ENCODE measurements at places on chromosomes 12 and 14.

GRCh38 chr14:101506926-101507835 is 54.1 kb upstream of the DIO3 start:
- no peak for DNase-seq

DNA sequence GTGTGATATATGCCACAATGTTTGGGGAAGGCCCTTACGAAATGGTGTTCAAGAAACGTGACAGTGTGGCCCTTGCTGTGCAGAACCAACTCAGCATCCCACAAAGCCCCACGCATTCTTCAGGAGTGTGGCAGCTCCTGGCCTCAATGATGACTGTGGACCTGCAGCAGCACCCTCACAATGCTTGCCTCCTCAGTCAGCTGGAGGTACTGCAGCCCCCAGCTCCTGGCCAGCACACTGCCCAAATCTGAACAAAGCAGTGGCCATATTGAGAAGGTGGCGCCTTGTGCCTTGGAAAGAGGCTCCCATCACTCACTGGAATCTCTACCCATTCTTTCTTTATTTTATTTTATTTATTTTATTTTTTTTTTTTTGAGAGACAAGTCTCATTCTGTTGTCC is 10.4 kb downstream of the POLE2 start:
- no peak for DNase-seq

- DNase-seq = no peak
These were observed 65.9 kb downstream of the CACNA1C start for GRCh38 chr12:2118481-2119255.

DNA sequence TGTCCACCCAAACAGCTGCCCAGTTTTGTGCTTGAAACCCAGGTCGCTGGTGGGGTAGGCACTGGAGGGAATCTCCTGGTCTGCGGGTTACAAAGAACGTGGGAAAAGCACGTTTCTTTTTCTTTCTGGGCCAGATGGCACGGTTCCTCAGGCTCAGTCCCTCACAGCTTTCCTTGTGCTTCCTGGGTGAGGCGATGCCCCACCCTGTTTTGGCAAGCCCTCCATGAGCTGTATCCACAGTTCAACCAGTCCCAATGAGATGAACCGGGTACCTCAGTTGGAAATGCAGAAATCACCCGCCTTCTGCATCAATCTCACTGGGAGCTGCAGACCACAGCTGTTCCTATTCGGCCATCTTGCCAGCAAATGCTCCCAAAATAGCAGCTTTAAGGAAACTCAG is 51.4 kb upstream of the TMTC2 start:
- no peak for DNase-seq

GRCh38 chr14:65906344-65906743 is 493.8 kb downstream of the FUT8 start:
- no peak for DNase-seq

DNA sequence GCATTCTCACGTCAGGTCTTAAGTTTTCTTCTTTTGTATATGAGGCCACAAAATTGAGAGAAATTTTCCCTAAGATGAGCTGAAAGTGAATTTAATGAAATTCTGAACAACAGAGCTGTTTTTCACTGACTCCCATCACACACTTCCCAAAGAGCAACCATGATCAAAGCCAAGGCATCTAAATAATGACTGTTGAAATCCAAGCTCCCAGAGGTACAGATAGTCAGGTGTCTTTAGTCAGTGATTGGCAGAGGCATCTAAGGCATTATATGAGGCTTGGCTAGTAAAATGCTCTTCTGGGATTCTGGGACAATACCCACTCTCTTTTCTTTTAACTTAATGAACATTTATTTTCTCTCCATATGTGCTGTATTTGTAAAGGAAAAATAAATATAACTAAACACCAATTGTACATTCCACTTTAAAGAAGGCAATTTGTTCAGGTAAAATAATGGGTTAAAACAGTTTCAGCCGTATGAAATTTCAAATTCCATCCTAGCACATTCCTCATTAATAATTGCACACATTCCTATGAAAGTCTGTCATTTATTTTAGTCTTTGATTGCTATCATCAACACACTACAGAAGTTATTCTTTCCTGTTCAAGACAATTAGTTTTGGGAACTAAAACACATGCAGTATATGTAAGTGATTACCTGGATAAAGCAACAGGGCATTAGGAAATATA is 871 bp upstream of the SSTR1 start:
- no peak for DNase-seq

GRCh38 chr14:102461490-102462338 is 47.9 kb downstream of the ANKRD9 start:
- DNase-seq = no peak

DNA sequence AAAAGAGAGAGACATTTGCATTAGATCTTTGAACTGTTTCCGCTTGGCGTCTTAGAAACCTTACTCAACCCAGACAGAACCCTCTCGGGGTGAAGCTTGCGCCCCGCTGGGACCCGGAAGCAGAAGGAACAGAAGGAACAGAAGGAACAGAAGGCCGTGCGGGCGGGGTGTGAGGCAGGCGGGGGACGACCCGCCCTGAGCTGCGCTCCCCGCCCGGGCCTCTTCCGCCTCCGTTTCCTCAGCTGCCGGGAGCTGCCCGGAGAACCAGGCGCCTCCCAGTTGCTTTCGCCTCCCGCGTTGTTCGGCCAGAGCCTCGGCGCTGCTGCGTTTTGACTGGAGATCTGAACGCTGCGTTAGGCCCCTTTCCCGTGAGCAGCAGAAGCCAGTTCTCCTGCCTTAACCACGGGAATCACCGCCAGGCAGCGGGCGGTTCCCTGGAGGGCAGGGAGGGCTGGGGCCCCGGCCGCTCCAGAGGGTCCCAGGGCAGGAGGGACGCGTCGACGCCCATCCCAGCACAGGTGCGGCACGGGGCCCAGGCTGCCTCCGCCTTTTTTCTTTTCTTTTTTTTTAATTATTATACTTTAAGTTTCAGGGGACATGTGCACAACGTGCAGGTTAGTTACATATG is 19.3 kb upstream of the MMP17 start:
- DNase-seq = no peak

GRCh38 chr12:127809275-127809674 is 457.7 kb upstream of the TMEM132C start:
- no peak for DNase-seq

DNA sequence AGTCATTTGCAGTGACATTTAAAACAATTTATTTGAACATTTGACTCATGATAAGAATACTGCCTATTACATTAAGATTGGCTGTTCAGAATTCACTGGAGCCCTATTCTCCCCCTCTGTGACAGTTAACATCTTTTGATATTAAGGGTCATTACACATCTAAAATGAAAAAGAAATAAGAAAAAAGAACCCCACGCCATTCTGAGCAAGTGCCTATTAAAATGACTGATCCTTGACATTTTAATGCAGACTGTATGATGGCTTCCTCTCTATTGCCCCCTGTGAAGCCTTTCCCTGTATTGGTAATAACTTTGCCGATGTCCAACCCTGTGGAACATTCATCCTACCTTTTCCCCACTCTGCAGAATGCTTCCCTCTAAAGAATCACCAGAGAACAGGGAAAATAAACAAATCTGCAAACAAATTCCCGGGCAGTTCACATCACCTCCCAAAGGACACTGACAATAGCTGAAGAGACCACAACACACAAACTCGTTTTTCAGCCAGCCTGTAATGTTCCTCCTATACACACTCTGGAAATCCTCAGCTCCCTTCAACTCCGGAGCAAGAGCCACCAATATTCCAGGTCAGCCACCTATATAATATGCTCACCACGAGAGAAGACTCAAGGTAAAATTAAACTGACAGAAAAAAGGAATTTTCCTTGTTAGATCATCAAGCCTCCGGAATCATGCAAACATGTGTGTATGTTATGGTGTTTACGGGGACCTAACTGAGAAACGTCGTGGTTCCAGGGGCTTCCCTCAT is 2.1 kb downstream of the NIN start:
- no peak for DNase-seq

DNA sequence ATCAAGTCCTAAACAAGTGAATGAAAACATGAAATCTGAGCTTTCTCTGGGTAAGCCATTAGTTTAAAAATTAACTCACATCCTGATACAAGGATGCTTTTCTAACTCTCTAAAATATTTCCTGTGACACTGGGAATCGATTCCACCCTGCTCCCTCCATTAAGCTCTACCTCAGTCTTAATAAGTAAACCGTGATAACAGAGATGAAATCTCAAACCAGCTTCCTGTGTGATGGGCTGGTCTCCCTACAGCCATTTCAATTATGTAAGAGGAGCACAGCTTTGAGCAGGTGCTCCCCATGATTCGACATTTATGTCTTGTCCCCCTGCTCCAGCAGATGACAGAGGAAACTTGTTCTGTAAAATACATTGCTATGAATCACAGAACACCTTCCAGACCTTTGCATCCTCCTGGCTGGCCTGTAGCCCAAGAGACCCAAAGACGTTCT is 59.0 kb downstream of the GAS2L3 start:
- DNase-seq = no peak

DNA sequence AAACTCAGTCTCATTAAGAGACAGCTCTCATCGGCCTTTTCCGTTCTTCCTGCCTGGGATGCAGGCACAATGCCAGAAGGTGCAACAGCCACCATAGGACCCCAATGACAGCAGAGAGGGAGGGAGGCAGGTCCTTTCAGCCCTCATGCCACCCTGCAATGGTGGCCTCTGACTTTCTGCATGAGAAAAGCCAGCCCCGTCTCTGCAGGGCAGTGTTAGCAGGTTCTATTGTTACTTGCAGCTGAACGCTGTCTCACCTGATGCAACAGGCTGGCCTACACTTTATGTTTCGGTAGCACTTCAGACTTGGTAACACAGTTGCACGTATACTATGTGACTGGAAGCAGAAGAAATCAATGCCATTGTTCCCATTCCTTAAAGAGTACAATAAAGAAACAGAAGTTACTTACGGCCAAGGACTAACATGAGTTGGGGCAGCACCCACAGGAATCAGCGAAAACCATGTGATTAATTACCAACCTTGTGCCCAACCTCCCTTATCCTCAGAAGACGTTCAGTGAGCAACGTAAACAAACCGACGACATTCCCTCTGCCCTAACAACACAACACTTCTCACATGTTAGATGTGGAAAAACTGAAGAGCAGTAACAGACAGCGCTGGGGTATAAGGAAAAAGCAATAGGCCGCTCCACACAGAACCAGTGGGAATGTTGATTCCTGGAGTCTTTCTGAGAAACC is 102.1 kb downstream of the RIMBP2 start:
- no peak for DNase-seq

DNA sequence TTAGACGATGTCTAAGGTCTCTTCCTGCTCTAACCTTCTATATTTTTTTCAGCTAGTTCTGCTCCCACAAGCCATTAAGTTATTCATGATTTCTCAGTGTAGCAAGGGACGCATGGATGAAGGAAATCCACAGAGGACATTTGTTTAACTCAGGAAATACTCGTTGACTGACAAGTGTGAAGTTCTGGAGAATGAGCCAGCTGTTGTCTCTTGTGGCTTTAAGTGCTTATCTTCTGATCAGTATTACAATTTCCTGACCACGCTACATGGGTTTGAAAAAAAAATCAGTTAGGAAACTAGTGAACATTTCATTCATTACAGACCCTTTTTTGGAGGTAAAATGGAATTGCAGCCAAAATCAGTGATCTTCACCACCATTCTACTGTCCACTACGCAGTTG is 53.1 kb downstream of the GUCY2C start:
- DNase-seq = no peak

- DNase-seq = no peak
These were observed 160.7 kb downstream of the ETV6 start for GRCh38 chr12:11810206-11810545.

DNA sequence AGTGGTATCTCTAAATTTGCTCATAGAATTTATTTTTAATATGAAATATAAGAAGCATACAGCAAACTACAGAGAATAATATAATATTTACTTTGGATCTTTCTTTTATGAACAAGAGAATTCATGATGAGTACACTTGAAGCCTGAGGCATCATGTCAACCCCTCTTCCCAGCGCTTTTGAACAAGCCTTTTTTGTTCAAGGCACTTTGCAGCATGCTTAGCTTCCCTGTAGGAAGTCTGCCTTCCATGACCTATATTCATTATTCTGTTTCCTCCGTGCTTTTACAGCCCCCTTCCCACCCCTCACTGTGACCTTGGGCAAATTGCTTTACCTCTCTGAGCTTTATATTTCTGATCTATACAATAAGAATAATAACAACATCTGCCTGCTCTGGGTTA is 41.6 kb downstream of the SCN8A start:
- no peak for DNase-seq

DNA sequence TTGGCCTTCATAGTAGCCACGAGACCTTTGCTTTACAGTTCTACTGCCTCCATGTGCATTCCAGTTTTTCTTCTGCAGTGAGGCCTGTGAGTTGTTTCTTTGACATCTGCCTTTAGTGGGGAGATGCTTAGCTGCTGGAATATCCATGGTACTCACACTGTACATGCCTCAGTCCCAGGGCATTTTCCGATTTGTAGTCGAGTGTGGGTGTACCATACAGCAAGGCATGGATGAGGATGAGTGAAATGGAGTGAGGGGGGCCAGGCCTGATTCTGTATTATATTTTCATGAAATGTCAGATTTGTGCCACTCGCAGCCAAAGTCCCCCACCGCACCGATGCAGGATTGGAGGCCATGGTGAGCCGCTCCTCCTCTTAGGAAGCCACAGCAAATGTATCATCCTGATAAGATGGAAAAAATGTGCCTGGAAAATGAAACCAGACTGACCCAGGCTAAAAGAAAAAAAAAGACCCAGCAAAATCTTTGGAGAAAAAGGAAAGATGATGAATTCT is 173.0 kb downstream of the ADGRD1 start:
- no peak for DNase-seq

DNA sequence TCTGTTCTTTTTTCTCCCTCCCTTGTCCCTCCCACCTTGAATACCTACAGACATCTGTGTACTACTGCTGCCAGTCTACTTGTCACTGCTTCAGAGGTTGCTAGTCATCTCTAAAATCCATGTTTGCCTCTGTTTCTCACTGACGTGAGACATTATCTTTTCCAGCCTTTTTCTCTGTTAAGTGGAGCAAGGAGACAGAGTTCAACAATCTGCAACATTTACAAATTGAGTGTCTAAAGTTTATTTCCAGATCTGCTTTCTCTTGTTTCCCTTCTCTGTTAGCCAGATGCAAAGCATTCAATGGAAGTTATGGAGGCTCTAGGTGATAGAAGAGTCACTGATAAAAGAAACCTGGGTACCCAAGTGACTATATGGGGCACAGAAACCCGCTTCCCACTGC is 47.5 kb upstream of the CNTN1 start:
- DNase-seq = no peak

GRCh38 chr12:99997806-99998205 is 13.1 kb upstream of the ANKS1B start:
- DNase-seq = no peak
